Upper lobe of right lung (tissue), 1 donor: ENCODE measurements at places on chromosomes 7 and 10. TPM values are rescaled to one million over a fixed set of nuclear protein-coding genes. Genes with fewer than 3 reads are reported as not detected.

Gene HOXA9
- 1.2 TPM for total RNA-seq

Gene ATRNL1
- 0.93 TPM for total RNA-seq

Gene LBX1
- not detected for total RNA-seq

Gene UNCX
- total RNA-seq: not detected

Gene GLRX3
- 53.1 TPM for total RNA-seq

Gene MYPN
- not detected for total RNA-seq

Gene EPHA1
- total RNA-seq: 13.9 TPM

Gene SMO
- 4.0 TPM for total RNA-seq

Gene C10orf62
- total RNA-seq: not detected

Gene LIPM
- total RNA-seq: not detected

GRCh38 chr10:113867904-113868303 is 13.4 kb downstream of the NHLRC2 start:
- no peak for DNase-seq

GRCh38 chr7:79912213-79912633 is 222.4 kb upstream of the GNAI1 start:
- DNase-seq: no peak

- DNase-seq: no peak
These were observed 118.4 kb downstream of the PLPP4 start for GRCh38 chr10:120575411-120575810.

DNA sequence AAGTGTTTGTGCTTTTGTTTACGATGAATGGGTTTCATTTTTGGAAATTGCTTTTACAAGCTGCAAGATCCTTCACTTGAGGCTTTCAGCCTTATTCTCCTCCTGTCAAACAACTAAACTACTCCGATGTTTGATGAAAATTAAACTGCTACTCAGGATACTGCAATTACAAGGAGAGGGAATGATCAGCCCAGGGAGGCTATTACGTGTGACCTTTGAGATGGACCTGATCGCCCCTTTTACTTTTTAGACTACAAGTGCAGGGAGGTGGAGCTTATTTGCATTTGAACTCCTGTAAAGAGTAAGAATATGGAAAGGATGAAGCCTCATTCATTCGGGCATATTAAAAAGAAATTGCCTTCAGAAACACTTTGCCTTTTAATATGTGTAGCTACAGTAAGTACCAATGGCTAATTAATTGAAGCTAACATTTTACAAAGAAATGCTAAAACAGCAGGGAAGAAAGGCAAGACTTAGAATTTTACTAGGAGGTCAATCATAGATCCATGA is 219.1 kb downstream of the PHTF2 start:
- no peak for DNase-seq

GRCh38 chr7:102152672-102153598 is 133.7 kb upstream of the SH2B2 start:
- no peak for DNase-seq

DNA sequence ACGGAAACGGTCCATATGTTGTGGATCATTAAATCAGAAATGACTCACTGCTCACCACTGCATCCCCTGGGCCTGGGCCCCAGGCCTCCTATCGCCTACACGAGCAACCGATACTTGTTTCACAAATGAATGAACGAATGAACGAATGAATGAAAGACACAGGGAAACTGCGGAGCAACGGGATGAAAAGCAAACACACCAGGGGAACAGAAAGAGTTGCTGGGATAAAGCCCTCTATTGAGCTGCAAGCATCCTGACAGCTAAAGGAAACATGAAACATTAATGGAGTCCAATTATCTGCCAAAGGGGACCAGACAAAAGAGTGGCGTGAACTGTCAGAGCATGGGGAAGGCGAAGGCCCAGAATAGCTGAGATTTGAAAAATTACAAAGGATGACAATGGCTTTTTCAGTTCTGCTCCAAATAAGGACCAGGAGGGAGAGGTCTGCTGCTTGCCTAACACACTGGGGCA is 92.1 kb downstream of the GRB10 start:
- DNase-seq: no peak

DNA sequence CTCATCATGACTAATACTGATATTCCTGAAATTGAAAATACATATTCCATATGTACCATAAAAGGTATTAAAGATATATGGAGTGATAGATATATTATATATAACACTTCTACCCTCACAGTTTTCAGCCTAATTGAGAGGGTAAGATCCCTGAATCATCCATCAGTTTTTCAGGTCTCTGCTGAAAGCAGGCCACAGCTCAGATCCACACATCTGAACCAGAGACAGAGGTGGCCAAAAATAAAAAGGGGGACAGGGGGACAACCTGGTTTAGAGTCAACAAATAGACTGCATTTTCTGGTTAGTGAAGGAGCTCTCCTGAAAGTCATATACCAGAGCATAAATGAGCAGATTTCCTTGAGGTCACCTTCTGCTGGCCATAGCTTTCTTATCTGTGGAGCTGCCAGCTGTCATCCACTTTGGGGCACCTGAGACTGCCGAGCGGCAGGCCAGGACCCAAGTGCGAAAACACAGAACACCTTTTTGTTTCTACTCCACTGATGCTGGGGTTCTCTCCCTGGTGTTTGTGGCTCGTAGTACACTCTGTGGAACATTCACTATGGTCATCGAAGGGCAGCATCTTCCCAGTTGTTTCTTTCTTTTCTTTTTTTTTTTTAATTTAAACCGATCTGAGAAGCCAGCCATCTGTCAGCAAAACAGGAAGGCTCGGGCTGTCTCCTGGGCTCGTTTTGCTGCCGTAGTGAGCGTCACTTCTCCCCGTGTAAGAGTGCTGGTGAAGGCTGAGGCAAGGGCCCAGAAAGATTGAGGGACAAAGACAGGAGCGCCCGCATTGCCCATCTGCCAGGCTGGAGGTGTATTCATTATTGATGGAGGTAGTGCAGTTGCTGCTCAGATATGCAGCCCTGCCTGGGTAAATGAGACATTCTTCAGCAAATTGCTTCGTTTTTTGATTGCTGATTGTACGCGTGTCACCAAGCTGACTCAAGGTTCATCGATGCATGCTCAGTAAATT is 13.5 kb downstream of the IKZF1 start:
- no peak for DNase-seq

DNA sequence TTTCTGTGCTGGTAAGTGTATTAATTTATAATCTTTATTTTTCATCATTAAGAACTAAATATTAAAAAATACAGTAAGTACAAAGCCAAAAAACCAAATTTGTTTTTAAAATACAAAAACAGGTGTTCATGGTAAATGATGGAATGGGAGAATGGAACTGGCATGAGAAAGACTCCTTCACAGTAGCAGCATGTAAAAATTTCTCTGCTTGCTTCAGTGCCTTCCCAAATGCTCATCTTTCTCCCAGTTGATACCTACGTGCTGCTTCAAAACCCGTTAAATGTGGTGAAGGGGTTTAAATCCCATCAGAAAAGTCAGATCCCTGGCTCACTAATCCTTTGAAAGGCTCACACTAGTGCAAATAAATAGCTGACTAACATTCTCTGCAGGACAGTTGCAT is 4.2 kb downstream of the RNF133 start:
- DNase-seq: no peak

- DNase-seq: no peak
These were observed 125.3 kb upstream of the CCDC6 start for GRCh38 chr10:60031664-60032063.

- DNase-seq: no peak
These were observed 56.8 kb upstream of the JAZF1 start for GRCh38 chr7:28237363-28237762.

- no peak for DNase-seq
These were observed 1083.4 kb upstream of the LRRN3 start for GRCh38 chr7:110007320-110008063.

GRCh38 chr10:43135656-43136055 is 2.6 kb upstream of the CSGALNACT2 start:
- no peak for DNase-seq

GRCh38 chr10:124670849-124671248 is 73.3 kb downstream of the FAM53B start:
- peak; percentile 81 for DNase-seq

- peak; percentile 70 for DNase-seq
These were observed 47.9 kb downstream of the MKI67 start for GRCh38 chr10:128078136-128078969.

- no peak for DNase-seq
These were observed 450.9 kb upstream of the CNTNAP2 start for GRCh38 chr7:145665499-145666258.

DNA sequence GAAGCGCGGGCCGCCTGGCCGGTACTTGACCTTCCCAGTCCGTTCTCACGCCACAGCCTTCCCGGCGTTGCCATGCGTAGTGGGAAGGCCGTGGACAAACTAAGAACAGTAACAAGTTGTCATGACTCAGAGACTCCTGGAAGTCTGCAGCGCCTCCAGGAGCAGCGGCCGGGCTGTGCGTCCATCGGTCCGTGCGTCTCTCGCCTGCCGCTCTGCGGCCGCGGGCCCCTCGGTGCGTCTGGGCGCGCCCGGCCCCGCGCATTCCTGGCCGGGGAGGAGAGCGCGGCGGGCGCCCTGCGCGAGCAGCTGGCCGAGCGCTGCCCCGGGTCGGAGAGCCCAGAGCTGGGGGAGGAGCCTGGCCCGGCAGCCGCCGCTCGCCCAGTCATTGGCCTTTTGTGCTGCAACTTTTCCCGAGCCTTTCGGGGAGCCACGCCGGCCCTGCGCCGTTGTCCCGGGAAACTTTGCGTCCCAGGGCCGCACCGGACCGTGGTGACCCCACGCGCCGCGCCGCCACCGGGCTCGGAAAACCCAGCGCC is 123.7 kb downstream of the TACC2 start:
- peak; percentile 93 for DNase-seq

- no peak for DNase-seq
These were observed 45.5 kb upstream of the CCDC3 start for GRCh38 chr10:13046851-13047528.

DNA sequence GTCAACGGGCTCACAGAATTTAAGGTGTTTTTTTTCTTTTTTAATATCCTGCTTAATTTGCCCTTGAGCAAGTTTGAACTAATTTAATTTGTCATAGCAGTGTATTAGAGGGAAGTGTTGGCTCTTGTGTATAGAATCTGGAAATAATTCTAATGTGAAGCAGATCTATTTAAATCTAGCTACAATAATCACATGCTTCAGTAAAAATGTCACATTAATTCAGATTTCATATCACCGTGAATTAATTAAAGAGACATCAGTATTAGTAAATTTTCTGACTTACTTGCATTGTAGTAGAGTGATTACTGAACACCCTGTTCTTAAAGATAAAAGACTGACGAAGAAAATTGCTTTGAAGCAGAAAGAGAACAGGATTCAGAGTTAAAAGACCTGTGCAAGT is 124.7 kb downstream of the DGKB start:
- DNase-seq: no peak

DNA sequence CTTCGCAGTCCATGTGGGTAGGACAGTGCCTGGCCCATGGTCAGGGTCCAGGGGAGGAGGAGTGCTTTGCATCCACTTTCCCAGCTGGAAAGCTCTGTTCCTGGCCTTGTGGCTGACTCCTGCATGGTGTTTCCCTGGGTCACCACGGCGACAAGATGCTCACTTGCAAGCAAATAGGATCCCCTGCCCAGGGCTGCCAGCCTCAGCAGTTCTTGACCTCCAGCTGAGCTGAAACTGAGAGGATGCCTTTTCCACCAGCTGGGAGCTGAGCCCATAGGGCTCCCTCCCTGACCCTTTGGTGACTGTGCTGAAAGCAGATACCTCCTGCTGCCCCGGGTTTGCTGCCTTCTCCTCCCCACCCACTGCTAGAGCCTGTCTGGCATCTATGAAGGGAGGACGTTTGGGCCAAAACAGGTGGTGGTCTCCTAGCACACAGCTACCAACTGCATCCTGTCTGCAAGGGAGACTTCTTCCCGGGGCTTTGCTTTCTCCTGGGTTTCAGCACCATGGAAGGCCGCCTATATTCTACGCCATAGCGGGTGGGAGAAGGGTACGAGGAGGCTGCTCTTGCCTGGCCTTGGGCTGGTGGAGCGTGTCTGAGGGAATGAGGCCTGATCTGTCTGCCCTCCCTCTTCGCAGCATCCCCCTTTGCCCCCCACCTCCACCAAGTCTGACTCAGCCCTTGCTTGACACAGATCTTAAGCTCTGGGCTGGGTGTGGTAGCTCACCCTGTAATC is 34.4 kb downstream of the UBTD1 start:
- no peak for DNase-seq

DNA sequence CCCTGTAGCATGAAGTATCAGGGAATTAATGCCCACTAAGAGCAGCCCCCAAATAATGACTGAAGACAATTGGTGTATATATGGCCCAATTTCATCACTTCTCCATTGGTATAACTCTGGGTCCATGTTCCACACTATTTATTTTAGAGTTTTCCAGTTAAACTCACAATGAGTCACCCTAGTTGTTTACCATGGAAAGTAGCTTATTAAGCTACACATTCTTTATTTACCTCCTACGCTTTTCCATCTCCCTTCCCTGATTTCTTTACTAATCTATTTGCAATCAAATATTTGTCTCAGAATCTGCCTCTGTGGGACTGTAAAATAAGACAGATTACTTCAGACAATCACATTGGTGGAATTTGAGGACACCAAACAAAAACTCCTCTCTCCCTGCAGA is 655.6 kb downstream of the SORCS1 start:
- no peak for DNase-seq

- DNase-seq: no peak
These were observed 317.0 kb downstream of the BMPER start for GRCh38 chr7:34222316-34222715.

DNA sequence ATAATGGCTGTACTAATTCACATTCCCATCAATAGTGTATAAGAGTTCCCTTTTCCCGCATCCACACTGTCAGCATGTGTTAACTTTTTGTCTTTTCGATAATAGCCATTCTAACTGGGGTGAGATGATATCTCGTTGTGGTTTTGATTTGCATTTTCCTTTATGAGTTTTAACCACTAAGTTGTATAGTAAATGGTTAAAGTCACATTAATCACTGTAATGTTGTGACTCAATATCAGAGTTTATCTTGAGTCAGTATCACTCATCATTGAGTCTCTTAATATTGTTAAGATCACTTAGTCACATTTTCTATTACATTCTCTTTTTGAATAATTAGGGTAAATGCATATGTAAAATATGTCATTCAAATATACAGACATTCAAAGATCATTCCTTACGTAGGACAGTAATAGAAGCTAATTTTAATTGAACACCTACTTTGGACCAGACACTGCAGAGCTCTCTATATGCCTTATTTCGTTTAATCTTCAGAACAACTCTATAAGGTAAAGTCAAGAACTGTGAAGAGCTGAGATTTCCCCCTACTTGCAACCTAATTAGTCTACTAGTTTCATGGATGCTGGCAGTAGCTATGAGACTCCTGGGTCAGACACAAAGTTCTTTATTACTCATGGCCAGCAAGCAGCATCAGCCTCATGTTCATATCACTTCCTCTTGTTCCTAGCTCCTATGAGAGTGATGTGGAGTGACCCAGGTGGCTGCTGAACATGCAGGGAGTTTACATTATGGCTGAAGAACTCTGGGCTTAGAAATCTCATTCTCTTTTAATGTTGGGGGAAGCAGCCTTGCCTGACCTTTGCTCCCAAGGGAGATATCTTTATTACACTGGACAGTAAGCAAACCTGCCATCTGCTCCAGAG is 30.5 kb downstream of the CREB5 start:
- DNase-seq: no peak

- DNase-seq: no peak
These were observed 14.9 kb upstream of the SLIT1 start for GRCh38 chr10:97200616-97201015.

GRCh38 chr7:157757211-157757610 is 420.4 kb downstream of the DNAJB6 start:
- no peak for DNase-seq
